ENCODE measurements at places on chromosomes 16 and 17. TPM values are rescaled to one million over a fixed set of nuclear protein-coding genes. Genes with fewer than 3 reads are reported as not detected.

The CCDC40 gene
- 1.5 TPM for total RNA-seq

The FOXC2 gene
- 0.26 TPM for total RNA-seq

The TMEM100 gene
- total RNA-seq: 2.6 TPM

The SERPINF2 gene
- under 0.01 TPM for total RNA-seq

The CA7 gene
- total RNA-seq: not detected

The MVP gene
- 336 TPM for total RNA-seq

The ABCC12 gene
- total RNA-seq: not detected

The PRR29 gene
- 0.26 TPM for total RNA-seq

All from fibroblast of lung (primary cell).